ENCODE measurements at places on chromosomes 12 and 14.

GRCh38 chr12:105428793-105429395, 98.4 kb downstream of the C12orf75 start:
- no peak for DNase-seq

DNA sequence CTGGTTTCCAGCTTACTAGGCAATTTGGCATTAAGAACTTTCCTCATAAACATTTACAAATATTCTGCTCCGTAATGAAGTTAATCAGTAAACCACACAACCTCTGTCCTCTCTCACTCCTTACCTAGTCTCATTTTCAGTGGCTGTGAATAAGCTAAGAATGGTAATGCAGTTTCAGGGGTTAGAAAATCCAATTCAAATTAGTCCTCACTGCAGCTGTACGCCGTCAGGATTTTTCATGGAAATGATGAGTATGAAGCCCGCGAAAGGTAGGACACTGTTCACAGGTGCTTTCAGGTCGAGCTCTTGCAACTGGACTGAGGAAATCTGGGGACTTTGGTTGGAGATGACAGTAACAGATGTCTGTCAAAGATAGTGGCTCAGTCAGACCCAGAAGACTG, 29.6 kb downstream of the NR1H4 start:
- no peak for DNase-seq

GRCh38 chr12:118430516-118430915, 54.2 kb downstream of the SUDS3 start:
- no peak for DNase-seq

DNA sequence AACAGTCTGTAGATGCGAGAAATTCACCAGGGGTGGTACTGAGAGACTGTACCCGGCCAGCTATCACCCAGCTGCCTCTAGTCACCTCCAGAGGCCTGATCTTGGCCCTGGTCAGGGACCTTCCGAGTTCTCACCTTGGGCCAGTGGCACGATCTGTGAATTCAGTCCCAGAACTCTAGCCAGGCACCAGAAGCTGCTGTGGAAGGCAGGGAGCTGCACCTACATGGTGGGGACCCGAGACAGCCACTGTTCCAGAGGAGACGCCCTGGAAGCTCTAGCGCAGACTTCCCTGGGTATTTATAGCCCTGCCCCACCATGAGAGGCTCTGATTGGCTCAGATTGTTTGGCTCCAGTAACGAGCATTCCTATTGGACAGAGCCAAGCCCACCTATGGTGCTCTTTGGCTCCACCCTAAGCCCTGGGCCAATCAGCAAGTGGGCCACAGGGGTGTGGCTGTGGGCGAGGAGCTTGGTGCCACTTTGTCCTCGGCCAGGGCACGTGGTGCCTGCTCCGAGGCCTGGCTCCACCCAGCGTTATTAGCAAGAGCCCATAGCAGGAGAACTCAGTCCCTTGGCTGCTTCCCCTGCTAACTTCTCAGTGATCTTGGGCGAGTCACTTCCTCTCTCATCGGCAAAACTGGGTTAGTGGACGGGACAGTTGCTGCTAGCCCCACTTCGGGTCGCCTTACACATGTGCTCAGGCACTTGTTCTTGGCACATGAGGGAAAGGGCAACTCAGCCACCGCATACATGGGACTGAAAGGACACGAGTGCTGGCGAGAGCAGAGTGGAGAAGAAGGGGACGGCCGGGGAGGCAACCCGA, 89.0 kb upstream of the BCL11B start:
- DNase-seq = no peak

DNA sequence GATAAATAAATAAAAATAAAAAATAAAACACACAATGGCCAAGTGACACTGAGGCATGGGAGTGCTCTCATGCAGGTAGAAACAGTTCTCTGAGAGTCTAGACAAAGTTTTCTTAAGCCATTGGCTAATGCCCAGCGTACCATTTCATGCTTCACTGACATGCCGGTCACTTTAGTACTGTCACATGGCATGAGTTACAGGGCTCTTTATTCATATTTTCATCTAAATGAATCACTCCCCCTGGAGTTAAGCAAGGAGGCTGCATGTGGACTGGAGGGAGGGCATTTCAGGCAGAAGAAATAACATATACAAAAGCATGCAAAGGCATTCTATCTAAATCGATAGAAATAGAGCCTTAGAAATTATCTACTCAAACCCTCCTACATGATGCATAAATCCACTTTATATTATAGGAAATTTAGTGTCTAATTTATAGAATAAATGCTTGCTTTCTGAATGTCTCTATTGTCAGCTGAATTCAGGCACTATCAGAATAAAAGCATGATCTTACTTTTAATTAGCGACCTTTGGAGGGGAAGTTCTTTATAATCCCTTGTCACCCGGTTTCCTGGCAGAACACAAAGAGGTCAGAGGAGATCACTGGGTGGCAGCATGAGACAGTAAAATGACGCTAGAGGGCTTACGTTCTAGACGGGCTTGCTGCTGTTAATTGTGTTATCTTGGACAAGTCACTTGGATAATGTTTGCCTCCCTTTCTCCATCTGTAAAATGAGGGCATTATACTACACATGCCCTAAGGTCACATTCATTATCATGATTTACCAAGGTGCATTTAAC, 17.5 kb downstream of the DYRK4 start:
- no peak for DNase-seq

DNA sequence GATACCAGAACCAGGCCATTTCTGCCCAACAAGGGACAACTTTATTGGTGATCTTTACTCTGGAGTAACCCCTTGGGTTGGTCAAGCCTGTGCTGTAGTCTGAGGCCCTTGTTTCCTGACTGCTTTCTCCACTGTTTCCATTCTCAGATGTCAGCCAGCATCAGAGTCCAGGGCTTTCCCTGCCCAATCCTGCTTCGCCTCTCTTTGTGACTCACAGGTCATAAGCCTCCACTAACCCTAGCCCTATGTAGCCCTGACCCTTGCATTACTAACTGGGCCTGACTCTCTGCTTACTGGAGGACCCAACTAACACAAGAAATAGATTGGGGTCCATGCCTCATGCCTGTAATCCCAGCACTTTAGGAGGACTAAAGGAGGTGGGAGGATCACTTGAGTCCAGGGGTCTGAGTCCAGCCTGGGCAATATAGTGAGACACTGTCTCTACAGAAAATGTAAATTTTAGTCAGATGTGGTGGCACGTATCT, 8.6 kb upstream of the SNRNP35 start:
- DNase-seq = no peak

Measured in naive thymus-derived CD8-positive, alpha-beta T cell (primary cell).